ENCODE measurements at places on chromosomes 5 and 9.

- DNase-seq, result no peak
- H3K27ac ChIP-seq, result no peak overlapping the region
- H3K4me1 ChIP-seq, result no peaks in the 10 kb centered on the region
- H3K27me3 ChIP-seq, result no peaks in the 10 kb centered on the region
Observed at GRCh38 chr9:69380301-69380700, 55.3 kb downstream of the ENTREP1 start.

GRCh38 chr5:172063463-172064235, 57.2 kb upstream of the FBXW11 start:
- no peak for DNase-seq
- no peak overlapping the region for H3K27ac ChIP-seq
- peaks cover 15% of the 10 kb centered on the region for H3K36me3 ChIP-seq
- H3K4me3 ChIP-seq, result no peak overlapping the region
- no peaks in the 10 kb centered on the region for H3K4me1 ChIP-seq
- no peaks in the 10 kb centered on the region for H3K27me3 ChIP-seq

- no peak for DNase-seq
- H3K27ac ChIP-seq, result no peak overlapping the region
- no peak overlapping the region for H3K4me3 ChIP-seq
- H3K4me1 ChIP-seq, result no peaks in the 10 kb centered on the region
- H3K36me3 ChIP-seq, result no peaks in the 10 kb centered on the region
- no peaks in the 10 kb centered on the region for H3K27me3 ChIP-seq
Observed at GRCh38 chr5:154262342-154262741, 71.8 kb downstream of the GALNT10 start.

DNA sequence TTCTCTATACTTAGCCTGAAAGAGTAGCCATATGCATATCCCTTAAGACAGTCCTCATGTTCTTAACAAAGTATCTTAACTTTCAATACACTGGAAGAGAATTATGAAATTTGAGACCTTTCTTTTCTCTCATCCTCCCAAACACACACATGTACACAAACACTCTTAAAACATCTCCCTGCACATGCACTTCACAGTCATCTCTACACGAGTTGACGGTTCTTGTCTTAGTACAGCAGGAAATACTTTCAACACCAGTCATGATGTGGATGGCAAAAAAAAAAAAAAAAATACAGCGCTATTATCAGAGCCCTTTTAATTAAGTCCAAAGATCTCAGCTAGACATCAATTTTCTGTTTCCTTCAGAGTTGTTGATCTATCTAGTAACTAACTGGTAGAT, 43.6 kb upstream of the PCSK1 start:
- no peak overlapping the region for H3K27ac ChIP-seq
- H3K4me1 ChIP-seq, result no peaks in the 10 kb centered on the region
- H3K4me3 ChIP-seq, result no peak overlapping the region
- no peaks in the 10 kb centered on the region for H3K36me3 ChIP-seq

- H3K27me3 ChIP-seq, result no peaks in the 10 kb centered on the region
- peaks cover 9% of the 10 kb centered on the region for H3K4me1 ChIP-seq
- no peaks in the 10 kb centered on the region for H3K36me3 ChIP-seq
- no peak overlapping the region for H3K4me3 ChIP-seq
- H3K27ac ChIP-seq, result no peak overlapping the region
Observed at GRCh38 chr9:124251605-124252378, 6.0 kb upstream of the NEK6 start.

GRCh38 chr5:172835290-172835993, 1.4 kb downstream of the ERGIC1 start:
- H3K4me3 ChIP-seq, result peak overlapping the region; percentile 89
- no peaks in the 10 kb centered on the region for H3K36me3 ChIP-seq
- peak overlapping the region; percentile 91 for H3K27ac ChIP-seq
- no peak for DNase-seq
- H3K4me1 ChIP-seq, result peaks cover 54% of the 10 kb centered on the region
- no peaks in the 10 kb centered on the region for H3K27me3 ChIP-seq

DNA sequence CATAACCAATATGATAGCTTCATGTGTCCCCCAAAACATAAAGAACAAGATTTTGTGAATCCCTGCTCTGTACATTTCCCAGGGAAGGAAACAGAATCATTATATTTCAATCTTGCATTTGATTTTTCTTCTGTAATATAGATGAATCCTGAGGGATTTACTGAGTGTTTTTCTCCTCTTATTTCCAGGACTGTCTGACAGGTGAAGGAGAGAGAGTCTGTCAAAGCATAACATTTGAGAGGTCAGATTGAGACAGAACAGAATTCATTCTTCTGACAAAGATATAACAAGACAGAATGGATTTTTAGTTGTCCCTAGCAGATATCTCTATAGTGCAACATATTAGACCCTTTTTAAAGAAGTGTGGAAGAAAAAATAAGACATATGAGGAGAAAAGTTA, 354.5 kb upstream of the IZUMO3 start:
- no peaks in the 10 kb centered on the region for H3K27me3 ChIP-seq
- no peaks in the 10 kb centered on the region for H3K36me3 ChIP-seq
- H3K4me3 ChIP-seq, result no peak overlapping the region
- DNase-seq, result no peak

- DNase-seq, result no peak
- H3K27ac ChIP-seq, result no peak overlapping the region
- no peaks in the 10 kb centered on the region for H3K36me3 ChIP-seq
- peaks cover 20% of the 10 kb centered on the region for H3K4me1 ChIP-seq
Observed at GRCh38 chr5:114367029-114367428, 5.2 kb downstream of the KCNN2 start.

- DNase-seq, result no peak
- H3K4me1 ChIP-seq, result peaks cover 54% of the 10 kb centered on the region
- H3K36me3 ChIP-seq, result no peaks in the 10 kb centered on the region
- no peaks in the 10 kb centered on the region for H3K27me3 ChIP-seq
- no peak overlapping the region for H3K4me3 ChIP-seq
Observed at GRCh38 chr9:137688725-137689124, 69.9 kb downstream of the EHMT1 start.
